ENCODE measurements at places on chromosomes 16 and 17.

DNA sequence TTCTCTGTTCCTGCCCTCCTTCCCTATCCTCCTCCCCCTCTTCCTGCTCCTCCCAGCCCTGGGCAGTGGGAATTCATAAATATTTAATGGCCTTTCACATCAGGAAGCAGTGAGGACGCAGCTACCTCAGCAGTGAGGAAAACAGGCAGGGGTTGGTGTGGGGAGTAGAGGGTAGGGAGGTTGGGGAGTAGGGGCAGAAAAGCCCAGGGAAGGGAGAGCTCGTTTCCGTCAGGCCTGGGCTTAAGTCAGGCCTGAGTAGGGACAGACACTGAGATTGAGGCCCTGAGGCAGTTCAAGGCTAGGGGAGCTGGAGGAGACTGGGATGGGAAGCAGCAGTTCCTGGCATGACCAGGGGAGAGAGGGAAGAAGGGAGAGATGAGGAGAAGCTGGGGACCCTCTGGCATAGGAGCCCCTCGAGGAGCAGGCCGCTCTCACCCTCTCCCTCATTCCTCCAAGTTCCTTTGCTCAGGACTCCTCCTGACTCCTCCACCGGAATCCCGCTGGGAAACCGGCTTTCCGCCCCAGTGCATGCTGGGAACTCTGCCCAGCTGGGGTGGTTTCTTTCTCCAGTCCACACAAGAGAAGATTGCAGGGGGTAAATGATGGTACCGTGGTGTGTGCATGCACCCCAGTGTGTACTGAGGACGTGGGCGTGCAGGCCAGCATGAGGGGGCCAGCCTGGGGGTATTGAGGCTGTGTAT lies 6.2 kb downstream of the SAMD14 start:
- peak; percentile 25 for DNase-seq

DNA sequence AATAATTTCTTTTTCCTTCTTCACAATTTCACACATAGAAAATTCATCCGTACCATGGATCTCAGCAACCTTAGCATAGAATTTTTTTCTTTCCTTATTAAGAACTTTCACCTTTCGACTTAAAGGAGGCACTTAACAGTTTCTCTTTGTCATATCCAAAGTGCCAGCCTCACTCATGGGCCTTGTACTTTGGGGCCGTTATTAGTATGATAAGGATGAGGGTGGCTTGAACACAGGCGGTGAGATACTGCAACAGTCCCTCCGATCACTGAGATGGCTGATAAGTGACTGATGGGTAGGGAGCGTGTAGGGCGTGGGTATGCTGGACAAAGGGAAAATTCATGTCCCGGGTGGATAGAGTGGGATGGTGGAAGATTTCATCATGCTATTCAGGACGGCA lies 85.3 kb downstream of the OR1D5 start:
- no peak for DNase-seq

DNA sequence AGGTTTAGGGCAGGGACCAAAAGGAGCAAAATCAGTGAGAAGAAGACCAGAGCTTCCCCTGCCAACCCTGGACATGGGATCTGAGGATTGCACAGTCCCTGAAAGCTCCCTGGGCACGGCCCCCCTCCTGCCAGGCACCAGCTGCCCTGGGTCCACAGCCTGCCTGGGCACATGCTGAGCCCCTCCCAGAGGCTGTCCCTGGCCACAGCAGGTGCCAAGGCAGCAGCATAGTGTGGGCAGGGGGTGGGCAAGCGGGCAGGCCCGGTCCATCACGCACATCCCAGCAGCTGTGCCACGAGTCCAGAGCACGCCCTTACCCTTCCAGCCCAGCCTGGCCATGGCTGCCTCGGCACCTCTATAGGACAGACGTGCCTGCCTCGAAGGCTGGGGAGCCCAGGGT lies 12.7 kb downstream of the SCN4A start:
- no peak for DNase-seq

- DNase-seq = no peak
Measured at GRCh38 chr16:24203675-24204074, 52.5 kb upstream of the CACNG3 start.

DNA sequence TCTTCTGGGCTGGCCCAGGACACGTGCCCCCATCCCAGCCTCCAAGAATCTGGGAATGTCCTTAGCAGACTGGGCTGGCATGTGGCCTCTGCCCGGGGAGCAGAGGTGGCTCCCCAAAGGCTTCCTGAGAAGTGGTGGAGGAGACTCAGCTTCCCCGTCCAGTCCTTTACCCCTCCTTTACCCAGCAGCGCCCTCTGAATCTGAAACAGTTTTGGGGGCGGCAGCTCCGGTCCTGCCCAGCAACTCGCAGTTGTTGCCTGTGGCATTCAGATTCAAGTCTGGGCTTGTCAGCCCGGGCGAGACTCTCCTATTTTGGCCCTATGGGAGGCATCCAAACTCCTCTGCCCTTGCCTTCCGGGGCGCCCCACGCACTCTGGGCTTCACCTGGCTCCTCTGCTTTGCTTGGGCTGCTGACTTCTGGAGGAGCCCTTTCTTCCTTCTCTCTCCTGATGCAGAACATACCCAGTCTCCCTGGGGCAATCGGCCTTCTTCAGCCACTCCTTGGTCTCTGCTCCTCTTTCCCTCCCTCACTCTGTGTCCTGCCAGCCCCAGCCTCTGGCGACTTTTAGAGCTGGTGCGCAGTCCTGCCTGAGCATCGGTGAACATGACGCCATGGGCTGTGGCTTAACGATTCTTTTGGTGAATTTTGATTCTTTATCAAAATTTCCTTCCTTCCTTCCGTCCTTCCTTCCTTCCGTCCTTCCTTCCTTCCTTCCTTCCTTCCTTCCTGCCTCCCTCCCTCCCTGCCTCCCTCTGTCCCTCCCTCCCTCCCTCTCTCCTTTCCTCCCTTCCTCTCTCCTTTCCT lies 55.2 kb downstream of the CMIP start:
- no peak for DNase-seq

DNA sequence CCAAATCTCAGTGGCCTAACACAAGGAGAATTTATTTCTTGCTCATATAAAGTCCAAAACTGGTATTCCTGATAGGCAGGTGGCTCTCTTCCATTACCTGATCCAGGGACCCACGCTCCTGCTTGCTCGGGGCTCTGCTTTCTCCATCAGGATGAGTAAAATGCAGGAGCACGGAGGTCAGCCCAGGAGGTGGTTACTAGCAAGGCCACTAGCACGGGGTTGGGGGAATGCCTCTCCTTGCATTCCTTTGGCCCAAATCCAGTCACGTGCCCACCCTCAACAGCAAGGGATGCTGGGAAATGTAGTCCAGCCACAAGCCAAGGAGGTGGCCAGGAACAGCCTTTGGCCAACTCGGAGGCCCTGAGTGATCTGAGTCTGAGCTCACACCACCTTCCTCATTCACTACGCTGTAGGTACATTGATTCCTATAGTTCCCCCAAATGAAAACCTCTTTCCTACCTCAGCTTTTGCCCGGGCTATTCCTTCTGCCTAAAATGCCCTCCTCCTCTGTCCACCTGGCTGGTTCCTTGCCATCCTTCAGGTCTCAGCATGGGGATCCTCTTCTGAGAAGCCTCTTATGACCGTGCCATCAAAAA lies 38.3 kb upstream of the HAPSTR1 start:
- no peak for DNase-seq

GRCh38 chr16:22239131-22239805 lies 33.2 kb downstream of the EEF2K start:
- DNase-seq = no peak

GRCh38 chr17:2262135-2262587 lies 41.4 kb downstream of the SMG6 start:
- no peak for DNase-seq

- DNase-seq = peak; percentile 76
Measured at GRCh38 chr16:50474138-50474537, 74.1 kb upstream of the NKD1 start.

DNA sequence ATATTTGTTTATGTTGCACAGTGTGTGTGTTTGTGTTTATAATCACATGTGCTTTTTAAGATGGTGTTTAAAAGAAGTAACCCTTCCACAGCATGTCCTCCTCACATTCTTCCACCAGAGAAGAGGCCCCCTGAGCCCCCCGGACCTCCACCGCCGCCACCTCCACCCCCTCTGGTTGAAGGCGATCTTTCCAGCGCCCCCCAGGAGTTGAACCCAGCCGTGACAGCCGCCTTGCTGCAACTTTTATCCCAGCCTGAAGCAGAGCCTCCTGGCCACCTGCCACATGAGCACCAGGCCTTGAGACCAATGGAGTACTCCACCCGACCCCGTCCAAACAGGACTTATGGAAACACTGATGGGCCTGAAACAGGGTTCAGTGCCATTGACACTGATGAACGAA lies 69.2 kb downstream of the CDK12 start:
- no peak for DNase-seq

DNA sequence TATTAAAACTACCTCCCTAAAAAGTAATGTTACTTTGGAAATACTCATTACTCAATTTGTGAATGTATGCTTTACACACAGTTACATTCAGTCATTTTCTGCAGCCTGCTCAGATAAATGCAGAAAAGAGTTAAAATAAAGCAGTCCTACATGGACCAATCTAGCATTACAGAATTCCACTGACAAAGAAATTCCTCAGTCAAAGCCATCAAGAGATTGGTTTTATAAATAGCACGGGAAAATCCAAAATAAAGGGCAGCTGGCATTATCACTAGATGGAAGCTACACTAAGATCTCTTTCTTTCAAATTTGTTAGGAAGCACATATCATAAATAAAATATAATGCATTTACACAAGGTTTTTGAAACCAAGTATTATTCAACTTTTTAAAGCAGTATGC lies 58.3 kb downstream of the DUSP14 start:
- DNase-seq = no peak

DNA sequence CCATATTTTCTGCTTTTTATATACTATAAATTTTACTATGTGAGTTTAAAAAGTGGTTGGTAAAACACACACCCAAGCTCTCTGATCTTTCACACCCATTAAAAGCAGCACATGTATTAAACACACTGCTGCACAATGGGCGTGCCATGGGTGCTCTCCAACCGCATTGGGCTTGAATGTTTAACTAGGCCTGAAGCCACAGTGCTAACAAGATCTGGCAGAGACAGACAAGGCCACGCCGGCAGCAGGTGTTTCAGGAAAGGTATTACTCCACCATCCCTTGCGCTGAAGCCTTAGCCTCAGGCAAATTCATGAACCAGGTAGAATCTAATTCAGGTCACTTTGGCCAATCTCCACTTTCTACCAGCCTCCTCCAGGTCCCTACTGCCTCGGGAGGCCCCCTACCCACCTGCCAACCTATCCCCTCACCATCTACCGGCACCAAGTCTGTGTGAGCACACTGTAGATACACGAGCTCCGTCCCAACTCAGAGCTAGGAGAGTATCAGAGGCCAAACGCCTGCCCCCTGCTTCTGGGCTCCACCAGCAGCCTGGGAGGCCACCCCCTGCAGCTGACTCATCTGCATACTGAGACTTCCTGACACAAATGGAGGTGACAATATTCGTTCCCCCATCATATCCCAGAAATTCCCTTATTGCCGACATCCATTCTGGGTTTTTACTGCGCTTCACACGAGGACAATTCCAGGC lies 95.0 kb downstream of the ADCY9 start:
- DNase-seq = peak; percentile 24

DNA sequence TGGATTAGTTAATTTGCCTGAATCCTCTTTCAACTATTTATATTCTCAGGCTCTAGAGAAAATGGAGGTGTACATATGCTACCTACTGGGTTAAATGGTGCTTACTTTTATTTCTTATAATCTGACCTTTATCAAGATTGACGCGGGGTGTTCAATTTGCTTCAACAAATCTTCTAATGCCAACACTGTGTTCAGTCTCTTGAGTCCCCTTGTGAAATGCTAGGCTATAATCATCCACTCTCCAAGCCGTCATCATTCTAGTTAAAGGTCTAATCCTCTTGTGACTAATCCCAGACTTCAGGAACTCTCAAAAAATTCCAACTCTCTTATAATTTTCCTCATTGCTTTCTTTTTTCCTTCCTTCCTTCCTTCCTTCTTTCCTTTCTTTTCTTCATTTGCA lies 1396.2 kb downstream of the CDH8 start:
- no peak for DNase-seq

- DNase-seq = no peak
Measured at GRCh38 chr17:39664581-39665561, at the start of gene TCAP. TCAP (plus strand) TSS chr17:39665349; CDS start chr17:39665360, 11 bp downstream.

GRCh38 chr17:67378454-67379250 lies 1.6 kb downstream of the PITPNC1 start:
- peak; percentile 69 for DNase-seq

- DNase-seq = no peak
Measured at GRCh38 chr17:72609501-72609900, 483.0 kb downstream of the SLC39A11 start.

DNA sequence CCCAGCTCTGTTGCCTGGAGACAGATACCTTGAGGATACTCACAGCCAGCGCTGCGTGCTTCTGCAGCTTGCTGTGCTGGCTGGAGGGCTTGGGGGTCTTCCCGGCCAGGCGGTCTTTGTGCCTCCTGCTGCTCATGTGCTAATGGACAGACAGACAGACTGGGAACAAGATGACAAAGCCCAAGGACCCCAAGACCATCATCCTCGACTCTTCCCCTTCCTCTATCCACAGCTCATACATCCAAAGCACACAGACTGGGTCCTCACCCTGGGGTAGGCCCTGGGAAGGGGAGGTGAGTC lies 7.7 kb downstream of the NKIRAS2 start:
- no peak for DNase-seq

GRCh38 chr17:57665128-57665527 lies 80.0 kb downstream of the CCDC182 start:
- DNase-seq = no peak

DNA sequence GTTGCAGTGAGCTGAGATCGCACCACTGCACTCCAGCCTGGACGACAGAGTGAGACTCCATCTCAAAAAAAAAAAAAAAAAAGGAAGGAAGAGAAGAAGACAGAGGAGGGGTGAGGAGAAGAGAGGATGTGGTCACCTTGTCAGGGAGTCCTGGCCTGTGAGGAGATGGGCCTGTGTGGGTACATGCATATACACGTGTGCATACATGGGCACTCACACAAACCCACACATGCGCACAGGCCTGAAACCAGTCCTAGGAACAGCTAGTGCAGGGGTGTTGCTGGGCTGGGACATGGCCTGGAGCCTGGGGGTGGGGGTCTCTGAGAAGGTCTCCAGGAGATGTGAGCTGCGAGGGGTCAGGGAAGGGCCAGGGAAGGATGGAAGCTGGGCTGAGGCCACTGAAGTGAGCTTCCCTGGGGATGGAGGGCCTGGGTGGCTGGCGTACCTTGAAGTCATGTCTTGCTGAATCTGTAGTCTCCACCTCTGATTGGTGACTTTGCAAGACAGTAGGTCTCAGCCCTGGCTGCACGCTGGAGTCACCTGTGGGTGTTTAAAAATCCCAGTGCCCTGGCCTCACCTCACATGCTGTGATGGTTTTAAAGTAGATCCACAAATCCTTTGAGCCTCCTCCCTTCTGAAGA lies 72.4 kb downstream of the MRM1 start:
- DNase-seq = no peak

GRCh38 chr17:50396261-50397110 lies 837 bp downstream of the LRRC59 start:
- DNase-seq = peak; percentile 16

GRCh38 chr16:23826528-23827045 lies 9.2 kb upstream of the PRKCB start:
- DNase-seq = no peak

GRCh38 chr17:57092171-57092570 lies 7.1 kb downstream of the AKAP1 start:
- no peak for DNase-seq
